ENCODE measurements at places on chromosomes 5 and 9.

DNA sequence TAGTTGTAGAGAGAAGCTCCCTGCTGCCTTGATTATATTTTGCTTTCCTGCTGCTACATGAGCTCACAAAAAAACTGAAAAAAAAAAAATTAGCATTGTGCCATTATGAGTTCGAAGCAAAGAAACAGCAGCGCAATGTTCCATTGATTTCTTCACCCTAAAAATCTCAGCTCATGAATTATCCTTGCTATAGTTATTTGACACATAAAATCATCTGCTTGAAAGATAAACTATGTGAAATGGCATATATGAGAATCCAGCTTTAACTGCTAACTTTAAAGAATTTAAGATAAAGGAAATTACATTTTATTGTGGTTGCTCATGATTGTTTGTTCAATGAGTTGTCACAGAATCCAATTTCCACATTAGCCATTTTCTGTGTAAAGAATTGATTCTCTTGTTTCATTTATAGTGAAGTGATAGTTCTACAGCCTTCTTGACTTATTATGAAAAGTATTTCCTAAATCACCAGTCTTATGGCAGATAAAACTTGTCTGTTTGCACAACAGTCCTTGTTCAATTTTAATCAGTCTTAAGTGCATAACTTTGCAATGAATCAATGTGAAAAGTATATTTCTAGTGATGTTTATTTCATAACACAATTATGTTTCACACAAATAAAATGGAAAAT, 1275.0 kb upstream of the CDH9 start:
- no peak for DNase-seq

DNA sequence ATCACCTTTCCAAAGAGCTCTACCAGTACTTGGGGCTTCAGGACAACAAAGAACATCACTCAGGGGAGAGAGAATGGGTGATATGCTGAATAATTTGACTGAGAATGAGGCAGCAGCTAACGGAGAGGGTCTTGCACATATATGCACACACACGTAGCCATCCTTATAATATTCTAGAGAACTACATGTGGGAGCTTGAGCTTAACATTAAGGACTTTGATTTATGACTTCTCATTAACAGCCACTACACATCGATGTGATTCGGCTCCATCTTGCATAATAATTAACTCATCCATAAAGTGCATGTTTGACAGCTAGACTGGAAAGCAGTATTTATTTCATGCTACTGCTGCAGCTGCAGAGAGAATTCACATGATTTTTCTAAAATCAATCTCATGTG, 163.4 kb downstream of the RAB3C start:
- DNase-seq = no peak

- no peak for DNase-seq
These were observed 26.2 kb downstream of the NIPAL4 start for GRCh38 chr5:157486221-157486681.

DNA sequence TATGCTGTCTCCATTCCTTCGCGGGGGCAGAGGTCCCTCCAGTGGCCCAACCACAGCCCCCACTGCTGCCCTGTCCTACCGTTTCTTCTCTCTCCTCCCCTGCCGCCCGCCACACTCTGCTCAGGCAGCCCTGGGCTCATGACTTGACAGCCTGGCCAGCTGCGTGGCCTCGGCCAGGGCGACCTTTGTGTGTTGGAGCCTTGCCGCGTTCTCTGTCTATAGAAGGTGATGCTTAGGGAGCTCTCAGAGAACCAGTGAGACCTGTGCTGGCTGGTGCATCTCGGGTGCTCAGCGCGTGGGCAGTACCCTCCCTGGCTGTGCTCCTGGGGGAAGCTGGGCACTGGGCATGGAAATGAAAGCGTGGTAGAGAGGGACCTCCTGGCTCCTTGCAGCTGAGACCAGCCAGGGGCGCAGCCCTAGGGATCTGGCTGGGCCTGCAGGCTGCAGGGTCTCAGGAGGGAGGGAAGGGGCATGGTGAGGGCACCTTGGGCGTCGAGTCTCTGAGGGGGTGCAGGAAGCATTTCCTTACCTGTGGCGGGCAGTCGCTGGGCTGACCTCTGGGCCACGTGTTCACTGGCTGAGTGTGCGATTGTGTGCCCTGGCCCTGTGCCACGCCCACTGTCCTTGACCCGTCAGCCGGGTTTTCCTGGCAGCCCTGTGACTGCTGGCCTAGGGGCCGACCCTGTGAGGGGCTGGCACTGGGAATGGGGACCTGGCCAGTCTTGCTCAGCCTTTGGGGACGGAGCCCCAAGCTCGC, 50.3 kb downstream of the RXRA start:
- no peak for DNase-seq

- no peak for DNase-seq
These were observed 49.6 kb downstream of the ARHGAP26 start for GRCh38 chr5:142819825-142820224.

DNA sequence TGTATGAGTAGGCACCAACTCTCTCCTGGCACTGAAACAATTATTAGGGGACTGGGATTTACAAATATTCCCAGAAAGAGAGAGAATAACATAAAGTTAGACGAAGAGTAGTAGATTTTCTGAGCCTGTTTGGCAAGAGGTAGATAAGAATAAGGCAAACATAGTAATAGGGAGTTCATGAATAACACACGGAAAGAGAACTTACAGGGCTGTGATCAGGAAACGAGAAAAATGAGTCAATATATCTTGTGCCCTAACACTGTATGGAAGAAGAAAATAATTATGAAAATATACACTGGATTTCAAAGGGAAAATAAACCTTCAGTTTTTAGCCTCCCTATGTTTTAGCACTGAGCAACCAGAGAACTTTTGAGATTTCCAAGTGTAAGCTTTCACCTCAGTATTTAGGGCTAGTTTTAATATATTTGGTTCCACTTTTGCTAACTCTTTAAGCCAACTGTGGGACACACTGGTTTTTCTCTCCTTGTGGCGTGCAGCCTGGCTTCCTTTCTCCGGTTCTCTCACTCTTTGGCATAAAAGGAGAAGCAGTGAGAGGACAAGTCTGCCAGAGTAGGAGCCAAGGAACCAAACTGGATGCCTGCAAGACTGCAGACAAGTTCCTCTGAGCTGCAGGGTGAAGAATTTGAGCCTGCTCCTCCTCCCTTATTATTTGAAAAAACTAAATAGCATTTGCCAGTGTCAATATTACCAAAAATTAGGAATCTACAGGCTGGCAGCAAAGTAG, 6.6 kb upstream of the KCNN2 start:
- no peak for DNase-seq

DNA sequence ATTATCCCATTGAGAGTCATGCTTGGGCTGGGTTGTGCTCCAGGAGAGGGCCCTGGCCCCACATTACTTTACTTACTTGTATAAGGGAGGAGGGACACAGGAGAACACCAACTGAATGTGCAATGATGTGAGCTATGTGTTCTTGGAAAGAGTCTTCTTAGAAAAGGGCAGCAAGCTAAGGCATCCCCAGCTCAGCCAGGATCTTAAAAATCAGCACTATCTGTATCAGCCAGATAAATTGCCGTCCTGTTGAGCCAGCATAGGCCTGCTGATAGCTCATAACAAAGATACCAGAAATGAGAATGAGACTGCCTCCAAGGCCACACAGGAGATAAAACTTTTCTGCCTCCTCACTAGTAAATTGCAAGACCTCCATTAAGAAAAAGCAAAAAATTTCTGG, 357.5 kb downstream of the CAAP1 start:
- no peak for DNase-seq

GRCh38 chr5:56147659-56148230, 85.4 kb downstream of the ANKRD55 start:
- DNase-seq = peak; percentile 67

GRCh38 chr9:24051587-24051986, 225.5 kb upstream of the ELAVL2 start:
- DNase-seq = no peak

GRCh38 chr9:95283673-95284072, 33.8 kb downstream of the FANCC start:
- DNase-seq = no peak

GRCh38 chr5:167783145-167783817, 508.2 kb upstream of the WWC1 start:
- DNase-seq = no peak

DNA sequence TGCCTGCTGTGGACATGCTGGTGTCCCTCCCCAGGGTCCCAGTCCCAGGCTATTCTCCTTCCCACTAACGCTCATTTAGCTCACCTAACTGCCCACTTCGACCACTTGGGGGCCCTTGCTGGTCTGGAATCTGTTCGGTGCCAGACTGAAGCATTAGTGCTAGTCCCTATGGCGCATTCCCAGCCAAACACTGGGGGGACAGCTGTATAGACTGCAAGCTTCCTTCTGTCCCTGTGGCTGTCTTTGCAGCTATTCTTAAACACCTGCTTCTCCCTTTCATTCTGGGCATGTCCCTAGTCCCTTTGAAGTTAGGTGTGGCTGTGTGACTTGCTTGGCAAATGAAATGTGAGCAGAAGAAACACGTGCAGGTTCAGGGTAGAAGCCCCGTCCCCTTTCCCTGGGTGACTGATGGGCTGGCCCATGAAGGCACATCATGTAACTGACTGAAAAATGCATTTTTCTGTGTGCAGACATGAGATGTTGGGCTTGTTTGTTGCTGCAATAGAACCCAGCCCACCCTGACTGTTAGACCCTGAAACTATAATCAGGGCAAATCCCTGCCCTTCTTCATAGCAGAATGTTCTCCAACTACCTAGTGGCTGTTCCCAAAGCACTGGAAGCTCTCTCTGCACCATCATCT, 134.4 kb downstream of the BARX1 start:
- DNase-seq = no peak
